ENCODE measurements at places on chromosomes 5 and 9.

DNA sequence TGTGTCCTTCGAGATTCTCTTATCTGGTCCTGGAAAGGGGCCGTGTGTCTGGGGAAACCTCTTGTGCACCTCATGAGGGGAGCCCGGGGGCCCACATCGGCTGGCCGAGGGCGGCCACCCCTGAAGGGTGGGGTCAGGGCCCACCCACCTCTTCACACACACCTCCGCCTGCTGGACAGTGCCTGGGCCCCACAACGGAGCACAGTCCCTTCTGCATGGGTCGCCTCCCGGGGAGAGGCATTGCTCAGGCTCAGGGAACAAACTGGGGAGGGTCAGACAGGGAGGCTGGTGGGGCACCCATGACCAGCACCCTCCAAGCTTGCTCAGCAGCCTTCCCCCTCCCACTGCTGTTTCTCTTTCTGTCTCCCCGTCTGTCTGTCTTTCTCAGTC is 1.3 kb upstream of the LRRC14B start:
- DNase-seq, result no peak

DNA sequence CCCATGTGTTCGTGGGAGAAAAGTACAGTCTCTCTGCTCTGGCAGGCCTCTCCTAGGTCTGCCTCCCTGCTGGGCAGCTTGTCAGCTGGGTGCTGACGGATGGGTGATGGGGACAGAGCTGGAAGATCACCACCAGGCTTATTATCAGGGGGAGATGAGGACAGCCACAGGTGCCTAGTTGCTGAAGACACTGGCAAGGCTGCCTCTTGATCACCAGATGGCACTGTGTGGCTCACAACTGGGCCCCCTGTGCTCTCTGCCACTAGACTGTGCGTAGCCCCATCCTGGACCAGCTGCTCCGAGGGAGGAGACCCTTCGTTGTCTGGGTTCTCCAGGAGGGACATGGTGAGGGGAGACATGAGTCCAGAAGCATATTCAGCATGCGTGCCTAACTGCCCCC is 73.0 kb downstream of the KIF24 start:
- no peak for DNase-seq

DNA sequence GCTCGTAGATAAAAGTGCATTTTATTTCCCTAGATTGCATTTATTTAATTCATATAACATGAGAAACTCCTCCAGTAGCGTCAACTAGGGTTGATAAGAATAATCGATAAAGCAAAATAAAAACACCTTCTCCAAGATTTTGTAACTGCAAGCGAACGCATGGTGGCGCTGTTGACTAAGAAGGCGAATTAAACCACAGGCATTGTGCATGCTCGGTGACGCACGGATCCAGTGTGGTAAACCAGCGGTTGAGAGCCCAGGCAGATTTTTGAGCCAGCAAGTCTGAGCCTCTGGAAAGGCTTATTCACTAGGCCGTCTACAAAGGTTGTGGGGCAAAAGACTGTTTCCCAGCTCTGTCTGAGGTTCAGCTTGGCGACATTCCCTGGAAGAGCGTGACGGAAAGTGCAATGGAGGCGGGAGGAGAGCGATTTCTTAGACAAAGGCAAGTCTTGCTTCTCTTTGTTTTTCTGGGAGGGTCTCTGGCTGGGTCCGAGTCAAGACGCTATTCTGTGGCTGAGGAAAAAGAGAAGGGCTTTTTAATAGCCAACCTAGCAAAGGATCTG is at the start of gene PCDHB3:
Gene PCDHB3, plus strand, starts transcription at position 231 of the 563 bp plus-strand sequence. Its CDS starts 177 bp downstream, at position 408.
- DNase-seq, result no peak

GRCh38 chr5:147346006-147346561 is 111.3 kb downstream of the STK32A start:
- DNase-seq, result no peak

DNA sequence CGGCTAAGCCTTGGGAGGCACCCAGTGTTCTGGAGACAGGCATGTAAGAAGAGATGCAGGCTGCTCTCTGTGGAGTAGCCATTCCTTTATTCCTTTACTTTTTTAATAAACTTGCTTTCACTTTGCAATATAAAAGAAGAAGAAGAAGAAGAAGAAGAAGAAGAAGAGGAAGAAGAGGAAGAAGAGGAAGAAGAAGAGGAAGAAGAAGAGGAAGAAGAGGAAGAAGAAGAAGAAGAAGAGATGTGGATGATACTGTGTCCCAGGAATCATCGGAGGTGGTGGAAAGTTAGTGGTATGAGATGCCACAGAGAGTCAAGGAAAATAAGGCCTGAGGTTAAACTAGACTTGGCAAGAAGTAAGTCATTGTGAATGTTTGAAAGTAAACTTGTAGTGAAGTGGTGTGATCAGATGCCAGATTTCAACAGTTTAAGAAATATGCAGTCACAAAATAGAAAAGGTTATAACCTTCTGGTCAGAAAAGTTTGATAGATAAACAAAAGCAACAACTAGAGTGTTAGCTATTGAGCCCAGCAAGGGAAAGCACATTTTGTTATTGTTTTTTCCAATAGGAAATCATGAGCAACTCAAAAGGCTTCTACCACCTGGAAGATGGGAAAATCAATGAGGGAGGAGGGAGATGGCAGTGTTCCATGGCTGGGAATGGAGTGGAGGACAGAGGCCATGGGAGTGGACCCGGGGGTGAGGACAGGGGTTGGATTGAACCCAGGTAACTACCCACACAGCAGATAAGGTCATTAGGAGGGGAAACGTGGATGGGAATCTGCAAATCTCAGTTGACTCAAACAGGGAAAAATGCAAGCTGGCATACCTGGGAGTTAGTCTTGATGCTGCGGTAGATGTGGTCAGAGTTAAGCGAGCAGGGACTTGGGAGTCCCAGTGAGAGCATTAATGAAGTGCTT is 16.8 kb downstream of the AOPEP start:
- DNase-seq, result no peak

DNA sequence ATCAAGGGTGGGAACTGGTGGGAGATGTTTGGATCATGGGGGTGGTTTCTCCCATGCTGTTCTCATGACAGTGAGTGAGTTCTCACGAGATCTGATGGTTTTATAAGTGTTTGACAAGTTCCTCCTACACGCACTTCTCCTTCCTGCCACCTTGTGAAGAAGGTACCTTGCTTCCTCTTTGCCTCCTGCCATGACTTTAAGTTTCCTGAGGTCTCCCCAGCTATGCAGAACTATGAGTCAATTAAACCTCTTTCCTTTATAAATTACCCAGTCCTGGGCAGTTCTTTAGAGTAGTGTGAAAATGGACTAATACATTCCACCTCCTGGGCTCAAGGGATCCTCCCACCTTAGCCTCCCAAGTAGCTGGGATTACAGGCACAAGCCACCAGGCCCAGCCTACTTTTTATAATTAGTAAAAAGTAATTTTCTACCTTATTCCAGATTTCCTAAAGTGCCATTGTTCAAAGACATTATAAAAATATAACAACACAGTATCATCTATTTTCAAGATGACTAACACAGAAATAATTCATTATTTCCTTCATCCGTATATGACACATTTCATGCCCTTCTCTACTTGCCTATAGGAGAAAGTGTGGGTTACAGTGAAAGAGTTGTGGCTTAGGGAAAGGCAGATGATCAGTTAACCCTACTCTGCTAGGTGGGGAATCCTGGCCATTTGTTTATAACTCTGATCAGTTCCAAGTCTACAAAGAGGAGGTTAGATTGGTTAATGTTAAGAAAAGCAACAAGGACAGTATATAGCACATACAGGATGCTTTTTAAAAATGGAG is 99.9 kb downstream of the TTC39B start:
- DNase-seq, result no peak

DNA sequence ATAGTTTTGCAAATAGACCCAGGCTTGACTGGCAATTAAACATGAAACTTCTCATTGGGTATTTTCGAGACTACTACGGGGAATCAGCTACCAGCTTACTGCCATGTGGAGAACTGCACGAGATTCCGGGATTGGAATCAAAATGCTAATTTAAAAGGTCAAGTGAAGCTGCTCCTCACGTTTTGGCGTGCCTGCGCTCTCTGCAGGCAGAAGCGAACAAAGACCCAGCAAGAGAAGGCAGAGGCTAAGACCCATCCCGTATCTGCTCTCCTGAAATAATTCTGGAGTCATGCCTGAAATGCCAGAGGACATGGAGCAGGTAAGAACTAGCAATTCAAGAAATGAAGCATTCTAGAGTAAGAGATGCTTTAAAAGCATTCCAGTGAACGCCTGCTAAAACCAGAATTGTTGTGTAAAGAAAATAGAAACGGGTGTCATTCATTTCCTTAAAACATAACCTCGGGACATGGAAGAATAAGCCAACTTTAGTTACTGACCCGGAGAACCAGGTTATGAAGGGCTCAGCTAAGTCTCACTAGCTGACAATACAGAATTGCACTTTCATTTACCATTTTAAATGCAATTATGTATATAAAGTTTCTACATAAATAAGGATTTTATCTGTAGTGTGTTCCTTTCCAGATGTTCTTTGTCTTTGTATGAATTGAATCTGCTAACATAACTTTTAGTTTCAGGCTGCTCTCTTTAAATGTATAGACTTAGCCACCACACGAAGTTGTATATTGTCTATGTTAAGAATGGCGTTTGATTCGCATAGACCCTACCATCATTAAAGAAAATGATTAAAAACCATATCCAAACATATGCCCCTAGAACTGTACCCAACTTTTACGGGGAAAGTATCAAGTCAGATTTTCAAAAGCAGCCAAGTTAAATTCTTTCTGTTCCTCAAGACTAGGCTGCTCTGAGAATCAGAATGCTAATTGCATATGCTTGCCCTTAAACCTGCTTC is 2.0 kb upstream of the MAT2B start:
- DNase-seq, result no peak

DNA sequence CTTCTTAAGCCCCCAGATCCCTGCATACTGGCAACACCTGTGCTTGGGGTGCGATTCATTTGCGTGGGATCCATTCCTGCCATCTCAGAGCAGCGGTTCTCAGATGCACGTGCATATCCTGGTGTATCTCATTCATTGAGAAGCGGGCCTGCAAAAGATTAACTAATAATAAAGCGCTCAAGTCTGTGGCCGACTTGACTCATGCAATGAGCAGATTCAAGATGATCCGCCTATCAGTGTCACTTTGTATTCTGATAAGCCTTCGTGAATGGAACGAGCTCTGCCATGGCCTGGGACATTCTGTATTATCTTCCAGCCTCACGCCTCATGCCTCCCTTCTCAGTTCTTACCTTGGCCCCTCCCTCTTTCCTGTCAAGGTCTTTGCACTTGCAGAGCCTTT is 22.3 kb downstream of the C1QTNF2 start:
- no peak for DNase-seq

- DNase-seq, result no peak
Observed at GRCh38 chr9:110835859-110836271, 167.3 kb downstream of the MUSK start.

DNA sequence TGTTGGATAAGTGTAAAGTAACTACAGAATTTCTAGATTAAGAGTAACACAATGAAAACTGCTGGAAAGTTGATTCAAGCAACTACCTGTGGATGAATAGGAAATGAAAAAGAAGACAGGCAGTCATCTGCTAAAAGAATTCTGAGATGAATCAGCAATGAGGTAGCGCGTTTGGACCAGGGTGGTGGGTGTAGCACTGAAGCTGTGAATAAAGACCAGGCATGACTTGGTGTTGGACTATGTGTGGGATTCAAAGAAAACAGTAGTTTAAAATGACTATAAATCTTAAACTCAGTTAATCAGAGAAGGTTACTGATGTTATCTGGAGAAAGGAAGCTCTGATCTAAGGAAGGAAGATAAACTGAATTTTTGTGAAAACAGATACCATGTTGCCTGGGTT is 159.8 kb downstream of the FBN2 start:
- DNase-seq, result no peak

DNA sequence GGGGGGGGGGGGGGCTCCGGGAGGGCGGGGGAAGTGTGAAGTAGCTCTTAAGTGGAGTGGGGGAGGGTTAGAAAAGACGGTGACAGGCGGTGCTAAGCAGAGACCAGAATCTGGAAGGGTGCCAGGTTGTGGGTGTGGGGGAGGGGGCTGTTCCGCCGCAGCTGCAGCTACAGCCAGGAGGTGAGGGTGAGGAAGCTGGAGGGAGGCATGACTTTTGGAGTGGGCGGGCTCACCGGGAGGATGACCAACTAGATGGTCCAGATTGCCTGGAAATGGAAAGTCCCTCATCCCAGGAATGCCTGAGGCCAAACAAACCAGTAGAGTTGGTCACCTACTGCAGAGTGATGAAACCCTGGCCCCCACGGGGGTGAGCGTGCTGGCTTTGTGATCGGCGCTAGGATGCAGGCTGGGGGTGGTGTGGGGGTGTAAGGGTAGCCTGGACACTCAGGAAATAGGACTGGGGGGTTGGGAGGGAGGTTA is 158.1 kb upstream of the SHB start:
- DNase-seq, result no peak

- no peak for DNase-seq
Observed at GRCh38 chr9:89249001-89249400, 62.0 kb upstream of the CKS2 start.

DNA sequence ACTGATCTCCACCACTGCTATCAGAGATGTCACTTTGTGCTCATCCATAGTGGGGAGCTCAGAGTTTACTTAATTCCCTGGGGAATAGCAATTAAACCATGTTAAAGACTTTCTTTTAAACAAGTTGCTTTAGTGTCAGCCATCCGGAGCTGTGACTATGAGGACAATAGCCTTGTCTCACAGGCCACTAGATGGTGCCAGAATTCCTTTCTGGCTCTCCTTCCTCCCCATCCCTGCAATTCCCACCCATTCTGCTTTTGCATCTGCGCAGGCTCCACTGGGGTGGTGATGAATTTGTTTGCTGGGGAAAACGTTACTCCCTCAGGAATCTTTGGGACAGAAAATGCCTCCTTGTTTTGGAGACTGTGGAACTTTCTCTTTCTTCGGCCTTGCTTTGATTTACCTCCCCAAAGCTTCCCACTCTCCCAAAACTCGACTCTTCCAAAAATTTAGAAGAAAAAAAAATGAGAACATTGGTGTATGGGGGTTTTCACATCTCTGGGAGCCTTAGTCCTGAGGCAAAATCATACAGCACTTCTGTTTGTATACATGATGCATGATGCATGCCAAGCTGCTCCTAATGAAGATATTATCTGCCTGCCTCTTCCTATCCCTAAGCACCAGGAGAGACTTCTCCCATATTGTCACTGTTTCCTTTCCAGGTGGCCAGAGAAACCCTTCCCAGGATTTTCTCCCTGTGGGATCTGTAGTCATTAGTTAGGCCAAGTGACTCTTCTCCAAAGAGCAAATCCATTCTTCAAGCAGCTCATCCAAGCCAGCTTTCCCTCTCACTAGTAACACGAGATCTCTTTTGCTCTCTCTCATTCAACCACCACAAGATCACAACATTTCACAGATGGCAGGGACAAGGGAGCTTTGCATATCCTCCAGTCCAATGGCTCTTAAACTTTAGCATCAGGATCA is 466.1 kb downstream of the TLR4 start:
- DNase-seq, result peak; percentile 40

- no peak for DNase-seq
Observed at GRCh38 chr5:32934529-32934928, 223.4 kb downstream of the NPR3 start.

GRCh38 chr9:2662496-2662895 is 40.9 kb downstream of the VLDLR start:
- peak; percentile 8 for DNase-seq

DNA sequence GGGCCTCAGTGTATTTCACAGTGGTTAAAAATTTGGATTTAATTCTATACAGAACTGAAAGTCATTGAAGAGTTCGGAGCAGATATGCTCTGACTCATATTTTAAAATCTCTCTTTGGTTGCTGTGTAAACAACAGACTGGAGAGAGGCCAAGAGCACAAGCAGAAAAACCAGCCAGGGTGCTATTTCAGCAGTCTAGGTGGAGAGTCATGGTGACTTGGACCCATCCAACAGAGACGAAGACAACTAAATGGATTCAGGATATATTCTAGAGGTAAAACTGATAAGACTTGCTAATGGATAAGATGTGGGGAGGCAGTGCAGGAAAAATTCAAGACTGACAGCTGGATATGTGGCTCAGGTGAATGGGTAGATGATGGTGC is 168.9 kb downstream of the MAPKAP1 start:
- DNase-seq, result no peak

All from cerebellar nuclear complex (tissue), 1 donor.